ENCODE measurements at places on chromosomes 2 and 18.
A peak's percentile ranks its signal among the peaks of the same experiment; 100 is the strongest.

- DNase-seq = no peak
Observed at GRCh38 chr2:238786792-238787490, 60.9 kb upstream of the TWIST2 start.

DNA sequence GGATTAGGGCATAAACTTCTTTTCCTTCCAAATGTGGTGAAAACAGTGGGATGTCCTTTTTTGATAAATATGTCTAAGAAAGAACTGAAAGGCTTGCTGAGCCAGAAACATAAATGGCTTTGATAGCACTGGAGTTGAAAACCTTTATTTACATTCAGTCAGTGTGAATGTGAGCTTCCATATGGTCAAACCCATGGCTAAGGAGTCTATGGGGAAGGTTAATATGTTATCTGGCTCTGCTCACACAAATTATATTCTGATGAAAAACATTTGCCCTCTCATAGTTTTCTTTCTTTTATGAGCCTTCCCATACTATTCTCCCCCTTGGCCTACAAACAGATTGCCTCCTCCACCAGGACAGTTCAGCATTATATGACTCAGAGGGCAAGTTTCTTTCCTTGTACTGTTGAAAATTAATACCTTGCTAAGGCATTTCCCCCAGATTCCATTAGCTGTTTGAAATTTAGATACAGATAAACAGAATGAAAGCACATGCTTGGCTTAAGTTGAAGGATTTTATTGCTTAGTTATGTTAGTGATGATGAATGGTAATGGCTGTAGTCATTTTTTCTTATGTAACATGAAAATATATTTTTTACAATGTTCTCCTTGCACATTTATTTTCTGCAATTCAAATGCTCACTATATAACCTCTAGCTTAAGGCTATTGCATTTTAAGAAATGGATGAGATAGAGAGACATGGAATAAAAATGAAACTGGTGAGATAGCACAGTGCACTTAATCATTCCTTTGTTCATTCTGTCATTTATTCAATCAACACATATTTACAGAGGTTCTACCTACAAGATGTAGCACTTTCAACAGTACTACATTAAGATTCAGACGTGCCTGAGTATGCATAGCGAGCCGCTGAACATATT is 544.1 kb downstream of the LRRTM4 start:
- DNase-seq = no peak

- DNase-seq = no peak
Observed at GRCh38 chr18:22203035-22203434, 33.6 kb downstream of the GATA6 start.

GRCh38 chr2:43880471-43880870 is 41.7 kb downstream of the ABCG8 start:
- DNase-seq = no peak

- DNase-seq = no peak
Observed at GRCh38 chr18:59459369-59460071, 100.5 kb upstream of the LMAN1 start.

DNA sequence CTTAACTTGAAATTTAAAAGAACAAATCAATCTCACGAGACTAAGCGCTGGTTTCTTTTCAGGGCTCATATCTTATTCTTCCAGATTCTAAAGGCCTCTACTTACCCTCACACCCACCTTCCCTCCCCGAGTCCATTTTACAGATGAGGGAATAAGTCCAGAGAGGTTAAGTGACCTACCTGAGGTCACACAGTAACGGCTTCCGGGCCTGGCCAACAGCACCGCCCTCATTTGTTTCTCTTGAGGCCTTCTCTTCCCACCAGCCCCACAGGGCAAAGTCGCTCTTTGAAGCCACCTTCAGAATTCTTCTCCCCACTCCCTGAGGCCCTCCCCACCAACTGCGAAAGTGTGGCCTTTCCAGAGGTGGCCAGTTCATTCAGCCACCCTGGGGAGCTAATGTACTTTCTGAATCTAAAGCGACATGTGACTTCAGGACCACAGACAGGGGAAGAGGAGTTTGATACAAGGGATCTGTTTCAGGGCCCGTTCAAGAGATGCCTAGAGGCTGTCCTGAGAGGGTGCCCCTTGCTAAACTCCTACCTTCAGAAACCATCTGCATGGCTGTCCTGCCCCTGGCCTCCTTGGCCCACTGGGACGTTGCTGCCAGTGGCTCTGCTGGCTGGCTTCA is 275.3 kb downstream of the HAUS1 start:
- DNase-seq = no peak

- no peak for DNase-seq
Observed at GRCh38 chr2:133303150-133303549, 265.1 kb downstream of the NCKAP5 start.

DNA sequence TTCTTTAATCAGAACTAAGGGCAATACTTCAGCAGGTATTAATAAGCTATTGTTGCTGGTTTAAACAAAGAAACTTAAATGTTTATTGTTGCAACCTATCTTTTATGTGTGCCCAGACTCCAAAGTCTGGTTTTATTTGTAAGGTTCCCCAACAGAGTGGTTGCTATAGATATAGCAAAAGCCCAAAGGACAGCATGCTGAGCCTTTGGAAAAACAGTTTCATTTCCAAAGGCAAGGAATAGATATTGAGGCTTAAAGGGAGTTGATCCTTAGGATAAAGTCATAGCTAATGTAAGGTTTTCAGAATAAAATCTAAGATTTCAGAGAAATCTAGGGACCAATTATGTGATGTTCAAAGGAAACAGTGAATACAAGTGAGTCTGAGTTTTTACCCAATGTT is 413.2 kb upstream of the SLC14A2 start:
- DNase-seq = no peak

- DNase-seq = no peak
Observed at GRCh38 chr18:706405-706804, 6.0 kb downstream of the ENOSF1 start.

- DNase-seq = no peak
Observed at GRCh38 chr2:132789066-132789465, 119.1 kb upstream of the LYPD1 start.

- DNase-seq = no peak
Observed at GRCh38 chr2:169739351-169739750, 5.7 kb downstream of the KLHL23 start.

DNA sequence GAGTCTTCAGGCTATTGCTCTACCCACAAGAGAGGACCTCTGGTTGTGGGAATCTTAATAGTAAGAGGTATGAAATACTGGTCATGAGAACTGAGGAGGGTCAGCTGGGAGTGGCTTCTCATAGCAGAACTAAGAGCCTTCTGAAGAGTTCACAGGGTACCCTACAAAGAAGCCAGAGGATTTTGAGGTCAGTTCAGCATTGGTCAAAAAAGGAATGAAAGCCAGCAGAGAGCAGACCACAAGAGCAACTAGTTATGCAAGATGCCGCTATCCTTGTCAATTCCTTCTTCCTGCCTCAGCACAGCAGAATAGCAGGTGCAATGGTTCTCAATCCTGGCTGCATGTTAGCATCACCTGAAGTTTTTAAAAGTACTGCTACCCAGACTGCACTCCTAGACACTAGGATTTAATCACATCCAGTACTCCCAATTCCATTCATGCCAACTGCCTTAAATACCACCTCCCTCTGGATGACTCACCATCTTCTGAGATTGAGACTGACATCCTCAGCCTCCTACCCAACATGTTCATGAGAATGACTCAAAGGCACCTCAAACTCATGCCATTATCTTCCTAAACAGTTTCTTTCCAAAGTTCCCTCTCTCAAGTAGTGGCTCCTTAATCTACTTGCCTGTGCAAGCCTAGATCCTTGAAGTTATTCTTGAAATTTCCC is 81.0 kb upstream of the RBMS1 start:
- no peak for DNase-seq

GRCh38 chr2:15797231-15797938 is 143.0 kb upstream of the MYCN start:
- no peak for DNase-seq

DNA sequence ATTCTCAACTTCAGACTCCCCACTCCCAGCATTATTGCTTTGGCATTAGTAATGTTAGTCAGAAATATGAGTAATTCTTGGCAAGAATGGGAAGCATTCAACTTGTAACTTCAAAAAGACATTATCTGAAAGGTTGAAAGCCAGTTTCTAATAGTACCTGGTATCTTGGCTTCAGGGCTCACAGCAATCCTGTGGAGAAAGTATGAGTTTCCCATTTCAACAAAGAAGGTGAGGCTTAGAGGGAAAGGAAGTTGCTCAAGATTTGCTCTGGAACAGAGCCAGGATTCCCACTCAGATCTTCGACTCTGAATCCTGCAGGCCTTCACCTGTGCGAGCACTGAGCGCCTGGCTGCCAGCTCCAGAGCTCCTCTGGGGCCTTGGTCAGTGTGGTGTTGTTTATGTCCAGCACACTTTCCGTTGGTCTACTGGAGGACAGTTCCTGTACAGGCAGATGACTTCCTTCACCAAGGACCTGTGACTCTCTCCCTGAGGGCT is 136.1 kb downstream of the MCFD2 start:
- no peak for DNase-seq

DNA sequence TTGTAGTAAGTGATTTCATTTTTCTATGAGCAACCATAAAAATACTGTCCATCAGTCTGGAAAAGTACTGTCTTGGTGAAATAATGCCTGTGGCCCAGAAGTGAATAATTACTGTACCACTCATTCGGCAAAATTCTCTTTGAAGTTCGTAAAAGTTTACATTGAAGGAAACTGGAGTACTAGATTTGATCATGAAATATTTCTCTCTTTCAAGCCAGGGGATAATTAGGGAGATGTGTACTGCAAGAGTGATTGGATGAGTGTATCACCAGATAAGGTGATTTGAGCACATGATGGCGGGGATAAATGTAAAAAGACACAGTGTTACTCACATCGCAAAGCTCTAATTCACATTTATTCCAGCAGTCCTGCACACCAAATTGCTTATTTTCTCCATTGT is 883.2 kb upstream of the PIK3C3 start:
- no peak for DNase-seq

DNA sequence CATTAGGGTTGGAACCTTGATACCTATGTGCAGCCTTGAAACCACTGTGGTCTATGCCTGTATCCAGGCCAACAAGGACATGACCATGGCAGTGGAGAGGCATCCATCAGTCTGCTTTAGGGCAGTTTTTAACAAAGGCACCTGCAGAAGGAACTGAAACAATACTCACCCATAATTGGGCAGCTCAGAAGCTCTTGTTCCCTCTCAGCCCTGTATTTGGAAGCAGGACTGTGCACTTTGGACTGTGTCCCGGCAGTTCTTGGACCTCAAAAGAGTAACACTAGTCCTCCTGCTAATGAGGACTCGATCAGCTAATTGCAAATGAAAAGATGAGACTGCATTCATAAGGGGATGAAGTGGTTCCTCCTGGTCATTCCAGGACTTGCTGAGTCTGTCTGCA is 500.2 kb upstream of the TNP1 start:
- DNase-seq = no peak

- no peak for DNase-seq
Observed at GRCh38 chr2:105904938-105905337, 160.2 kb downstream of the NCK2 start.

DNA sequence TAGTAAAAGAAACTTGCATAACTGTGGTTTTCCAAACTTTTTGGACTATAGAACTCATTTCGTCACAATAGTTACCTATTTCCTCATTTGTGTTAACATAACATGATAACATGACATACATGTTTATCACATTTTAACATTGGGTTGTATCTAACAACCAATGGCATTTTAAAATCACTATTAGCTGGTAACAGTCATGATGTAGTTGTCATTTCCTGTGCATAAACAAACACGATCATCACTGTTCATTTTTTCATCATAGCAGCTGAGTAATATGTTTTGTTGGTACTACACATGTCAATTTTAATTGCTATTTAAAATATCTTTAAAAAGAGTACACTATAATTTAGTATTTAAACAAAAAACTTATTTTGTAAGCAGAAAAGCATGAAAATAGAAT is 402.4 kb downstream of the SATB2 start:
- no peak for DNase-seq

- no peak for DNase-seq
Observed at GRCh38 chr2:215839816-215840215, 173.5 kb downstream of the MREG start.

GRCh38 chr2:195683174-195683573 is 26.1 kb downstream of the SLC39A10 start:
- DNase-seq = no peak

- DNase-seq = no peak
Observed at GRCh38 chr2:199987586-199987985, 32.2 kb downstream of the MAIP1 start.

DNA sequence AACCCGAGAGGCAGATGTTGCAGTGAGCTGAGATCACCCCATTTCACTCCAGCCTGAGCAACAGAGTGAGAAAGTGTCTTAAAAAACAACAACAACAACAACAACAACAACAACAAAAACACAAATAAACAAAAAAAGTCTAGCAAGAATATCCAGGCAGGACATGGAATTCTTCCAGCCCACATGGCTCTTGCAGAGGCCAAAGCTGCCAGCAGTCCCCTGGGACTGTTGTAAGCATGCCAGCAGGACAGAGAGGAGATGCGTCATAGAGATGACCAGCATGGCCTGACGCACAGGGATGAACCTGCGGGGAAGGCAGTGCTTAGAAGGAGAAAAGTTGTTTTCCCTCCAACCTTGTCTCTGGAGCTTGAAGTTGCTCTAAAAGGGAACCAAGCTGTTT is 182.3 kb upstream of the PGAP1 start:
- peak; percentile 20 for DNase-seq

DNA sequence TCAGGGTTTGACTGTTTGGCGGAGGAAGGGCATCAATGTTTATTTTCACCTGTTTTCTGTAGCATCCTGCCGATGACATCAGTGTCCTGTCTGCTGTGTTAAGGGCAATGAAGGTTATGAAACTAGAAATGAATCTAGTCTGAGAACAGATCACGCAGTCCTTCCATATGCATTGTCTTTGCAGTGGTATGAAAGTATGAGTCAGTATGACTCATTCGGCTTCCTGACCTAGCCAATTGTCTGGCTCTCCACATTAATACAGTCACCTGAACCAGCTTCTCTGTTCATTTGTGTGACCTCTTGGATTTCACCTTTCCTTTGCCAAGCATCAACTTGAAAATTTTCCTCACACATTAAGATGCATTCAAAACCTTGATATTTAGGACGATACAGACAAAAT is 353.8 kb downstream of the RND3 start:
- no peak for DNase-seq

DNA sequence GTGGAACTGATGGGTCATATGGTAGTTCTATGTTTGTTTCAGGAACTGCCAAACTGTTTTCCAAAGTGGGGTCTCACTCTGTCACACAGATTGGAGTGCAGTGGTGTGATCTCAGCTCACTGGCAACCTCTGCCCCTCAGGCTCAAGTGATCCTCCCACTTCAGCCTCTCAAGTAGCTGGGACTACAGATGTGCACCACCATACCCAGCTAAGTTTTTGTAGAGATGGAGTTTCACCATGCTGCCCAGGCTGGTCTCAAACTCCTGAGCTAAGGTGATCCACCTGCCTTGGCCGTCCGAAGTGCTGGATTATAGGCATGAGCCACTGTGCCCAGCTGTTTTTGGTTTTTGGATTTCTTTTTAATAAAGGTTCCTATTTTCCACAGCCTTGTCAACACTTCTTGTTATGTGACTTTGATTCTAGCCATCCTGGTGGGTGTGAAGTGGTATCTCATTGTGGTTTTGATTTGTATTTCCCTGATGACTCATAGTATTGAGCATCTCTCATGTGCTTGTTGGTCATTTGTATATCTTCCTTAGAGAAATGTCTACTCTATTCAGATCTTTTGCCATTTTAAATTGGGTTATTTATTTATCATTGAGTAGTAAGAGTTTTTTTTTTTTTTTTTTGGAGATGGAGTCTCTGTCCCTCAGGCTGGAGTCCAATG is 22.8 kb downstream of the NPC1 start:
- no peak for DNase-seq
